ENCODE measurements at places on chromosomes 7 and 10. TPM values are rescaled to one million over a fixed set of nuclear protein-coding genes. Genes with fewer than 3 reads are reported as not detected.

FOXI2 gene
- not detected for total RNA-seq

GRCh38 chr7:148884299-148885022, 370 bp upstream of the EZH2 start:
- H3K4me1 ChIP-seq, result peaks cover 6% of the 10 kb centered on the region
- H3K27ac ChIP-seq, result peak overlapping the region; percentile 93
- no peaks in the 10 kb centered on the region for H3K27me3 ChIP-seq

DNA sequence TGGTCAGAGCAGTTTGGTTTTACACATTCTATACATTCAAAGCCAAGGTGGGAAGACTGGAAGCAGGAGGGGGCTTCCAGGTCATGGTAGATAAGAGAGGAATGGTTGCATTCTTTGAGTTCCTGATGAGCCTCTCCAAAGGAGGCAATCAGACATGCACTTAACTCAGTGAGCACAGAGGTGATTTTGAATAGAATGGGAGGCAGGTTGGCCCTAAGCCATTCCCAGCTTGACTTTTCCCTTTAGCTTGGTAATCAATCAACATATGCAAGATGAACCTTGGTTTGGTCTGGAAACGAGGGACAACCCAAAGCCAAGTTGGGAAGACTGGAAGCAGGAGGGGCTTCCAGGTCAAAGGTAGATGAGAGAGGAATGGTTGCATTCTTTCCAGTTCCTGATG, 31.4 kb downstream of the TCERG1L start:
- DNase-seq, result no peak
- H3K4me1 ChIP-seq, result no peaks in the 10 kb centered on the region
- H3K4me3 ChIP-seq, result no peak overlapping the region
- H3K36me3 ChIP-seq, result no peaks in the 10 kb centered on the region

DNA sequence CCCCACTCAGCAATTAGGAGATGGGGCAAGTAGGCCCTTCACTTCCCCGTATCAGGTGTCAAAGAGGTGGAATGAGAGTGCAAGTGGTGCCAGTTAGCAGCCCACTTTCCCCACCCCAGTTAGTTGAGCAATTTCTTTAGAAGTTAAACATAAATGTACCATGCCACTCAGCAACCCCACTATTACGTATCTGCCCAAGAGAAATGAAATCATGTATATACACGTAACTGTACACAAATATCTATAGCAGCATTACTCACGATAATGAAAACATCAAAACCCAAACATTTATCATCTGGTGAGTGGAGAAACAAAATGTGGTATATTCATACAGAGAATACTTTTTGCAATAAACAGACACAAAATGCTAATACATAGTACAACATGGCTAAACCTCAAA, 50.4 kb downstream of the IMMP2L start:
- H3K27me3 ChIP-seq, result no peaks in the 10 kb centered on the region
- H3K36me3 ChIP-seq, result no peaks in the 10 kb centered on the region
- H3K4me3 ChIP-seq, result no peak overlapping the region
- H3K4me1 ChIP-seq, result no peaks in the 10 kb centered on the region

OR2A42 gene
- not detected for total RNA-seq

GRCh38 chr7:132080467-132080866, 495.8 kb downstream of the PLXNA4 start:
- H3K27me3 ChIP-seq, result peaks cover 1% of the 10 kb centered on the region
- no peaks in the 10 kb centered on the region for H3K36me3 ChIP-seq
- H3K27ac ChIP-seq, result no peak overlapping the region
- H3K4me1 ChIP-seq, result no peaks in the 10 kb centered on the region
- no peak for DNase-seq

FKBP6 gene
- total RNA-seq, result not detected

DNA sequence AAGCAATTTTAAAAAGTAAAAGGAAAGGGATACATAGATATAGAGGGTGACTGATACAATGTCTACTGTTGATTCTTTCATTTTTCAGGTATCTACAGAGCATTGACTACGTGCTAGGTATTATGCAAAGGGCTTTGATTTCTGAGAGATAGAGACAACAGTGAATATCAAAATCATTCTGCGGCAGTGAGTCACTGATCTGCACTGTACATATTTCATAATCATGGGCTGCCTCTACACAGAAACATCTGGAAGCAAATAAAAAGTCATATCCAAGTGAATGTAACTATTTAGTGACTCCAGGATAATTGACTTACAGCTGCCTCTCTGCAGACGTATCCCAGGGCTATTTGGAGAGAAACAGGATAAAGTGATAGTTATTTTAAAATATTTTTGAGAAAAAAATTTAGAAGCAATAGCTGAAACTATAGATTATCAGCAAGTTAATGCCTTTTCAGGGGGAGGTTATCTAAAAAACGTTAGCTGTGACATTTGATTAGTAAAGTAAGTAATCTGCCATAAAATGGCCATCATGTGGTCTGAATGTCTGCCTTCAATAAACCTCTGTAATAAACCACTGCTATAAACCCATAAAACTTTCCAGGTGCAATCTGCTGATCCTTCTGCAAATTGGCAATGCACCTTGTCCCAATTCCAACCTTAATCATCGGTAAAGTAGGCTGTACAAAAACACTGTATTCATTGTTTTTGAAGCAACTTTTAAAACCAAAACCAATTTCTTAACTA, 43.7 kb downstream of the CPXM2 start:
- no peak overlapping the region for H3K27ac ChIP-seq
- H3K36me3 ChIP-seq, result no peaks in the 10 kb centered on the region
- DNase-seq, result no peak
- H3K27me3 ChIP-seq, result no peaks in the 10 kb centered on the region
- no peaks in the 10 kb centered on the region for H3K4me1 ChIP-seq

Measured in Caco-2 (cell line).